Stimulated activated CD8-positive, alpha-beta memory T cell treated with anti-CD3 and anti-CD28 coated beads, Interleukin-4, amount 100 ng/mL, for 4 hours (primary cell): ENCODE measurements at places on chromosomes 6 and 20.

GRCh38 chr6:47175656-47176055 lies 133.5 kb upstream of the ADGRF1 start:
- DNase-seq, result no peak

DNA sequence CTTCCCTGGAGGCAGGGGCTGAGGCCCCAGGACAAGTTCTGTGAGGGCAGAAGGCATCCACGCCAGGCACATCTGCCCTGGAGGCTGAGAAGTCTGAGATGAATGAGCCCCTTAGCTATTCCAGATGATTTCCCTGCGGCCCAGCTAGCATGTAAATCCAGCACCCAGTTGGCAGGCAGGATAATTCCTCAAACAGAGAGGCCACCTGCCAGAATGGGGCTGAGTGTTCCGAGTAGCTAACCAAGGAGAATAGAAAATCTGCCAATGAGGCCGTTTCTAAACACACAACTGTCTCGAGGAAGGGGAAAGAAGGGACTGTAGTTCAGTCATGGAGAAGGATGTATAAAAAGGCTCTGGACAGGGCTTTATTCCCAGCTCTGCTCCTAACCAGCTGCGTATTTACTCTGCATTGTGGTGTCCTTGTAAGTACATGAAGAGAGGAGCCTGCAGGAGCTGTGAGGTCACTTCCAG lies 211.4 kb upstream of the CDYL start:
- DNase-seq, result no peak

GRCh38 chr6:154479351-154479769 lies 31.1 kb downstream of the CNKSR3 start:
- DNase-seq, result no peak

- DNase-seq, result no peak
Measured at GRCh38 chr6:163750431-163751031, 336.0 kb downstream of the QKI start.

DNA sequence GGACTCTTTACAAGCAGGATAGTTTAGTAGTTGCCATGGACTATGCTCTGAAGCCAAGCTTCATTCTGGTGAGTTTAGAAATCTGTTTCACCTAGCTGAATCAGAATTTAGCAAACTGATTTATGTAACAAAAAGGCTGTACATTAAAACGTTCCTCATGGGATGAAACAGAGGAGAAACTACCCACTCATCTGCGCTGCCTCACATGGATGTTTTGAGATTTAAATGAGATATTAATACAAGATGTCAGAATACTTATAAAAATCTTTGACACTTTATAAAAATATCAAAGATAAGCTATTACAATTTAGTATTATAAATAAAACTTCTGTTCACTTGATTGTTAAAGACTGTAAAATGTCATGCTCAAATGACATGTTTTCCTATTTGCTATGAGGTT lies 16.8 kb downstream of the RUNX2 start:
- no peak for DNase-seq

DNA sequence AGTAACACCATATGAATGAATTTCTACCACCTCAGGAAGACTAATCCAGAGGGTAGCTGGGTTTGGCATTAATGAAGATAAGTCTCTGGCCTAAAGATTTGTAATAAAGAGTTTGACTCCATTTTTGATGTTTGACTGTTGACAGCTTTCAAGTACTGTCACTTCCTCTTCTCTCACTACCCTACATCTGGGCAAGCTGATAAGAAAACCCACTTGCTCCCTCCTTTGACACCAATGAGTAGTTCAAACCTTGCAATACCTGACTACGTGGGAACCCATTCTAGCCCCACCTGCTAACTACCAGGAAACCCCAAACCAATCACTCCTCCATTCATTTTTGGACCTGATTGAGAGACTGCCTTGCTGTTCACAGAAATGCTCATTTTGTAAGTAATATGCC lies 621.5 kb downstream of the TENT5A start:
- no peak for DNase-seq

DNA sequence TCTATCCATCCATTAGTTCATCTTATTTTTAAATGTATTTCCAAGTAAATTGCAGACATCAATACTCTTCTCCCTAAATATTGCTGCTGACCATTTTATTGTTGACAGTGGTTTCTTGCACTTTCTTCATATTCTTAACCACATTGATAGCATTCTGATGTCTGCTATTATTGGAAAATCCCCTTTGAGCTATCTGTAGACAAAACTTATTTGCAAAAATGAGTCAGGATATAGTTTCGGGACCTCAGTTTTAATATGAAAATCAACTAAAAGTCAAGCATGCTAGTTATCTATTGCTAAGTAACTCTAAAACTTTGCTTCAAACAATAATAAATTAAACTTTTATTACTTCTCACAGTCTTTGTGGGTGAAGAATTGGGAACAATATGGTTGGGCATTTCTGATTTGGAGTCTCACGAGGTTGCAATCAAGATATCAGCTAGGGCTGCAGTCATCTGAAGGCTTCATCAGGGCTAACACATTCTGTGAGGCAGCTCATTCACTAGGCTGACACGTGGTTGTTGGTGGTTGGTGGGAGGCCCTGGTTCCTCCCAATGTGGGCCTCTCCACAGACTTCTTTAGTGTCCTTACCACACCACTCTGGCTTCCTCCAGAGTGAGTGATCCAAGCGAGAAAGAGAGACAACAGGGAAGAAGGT lies 32.7 kb downstream of the CD109 start:
- DNase-seq, result no peak
